ENCODE measurements at places on chromosomes 1 and 21. TPM values are rescaled to one million over a fixed set of nuclear protein-coding genes. Genes with fewer than 3 reads are reported as not detected.

DNA sequence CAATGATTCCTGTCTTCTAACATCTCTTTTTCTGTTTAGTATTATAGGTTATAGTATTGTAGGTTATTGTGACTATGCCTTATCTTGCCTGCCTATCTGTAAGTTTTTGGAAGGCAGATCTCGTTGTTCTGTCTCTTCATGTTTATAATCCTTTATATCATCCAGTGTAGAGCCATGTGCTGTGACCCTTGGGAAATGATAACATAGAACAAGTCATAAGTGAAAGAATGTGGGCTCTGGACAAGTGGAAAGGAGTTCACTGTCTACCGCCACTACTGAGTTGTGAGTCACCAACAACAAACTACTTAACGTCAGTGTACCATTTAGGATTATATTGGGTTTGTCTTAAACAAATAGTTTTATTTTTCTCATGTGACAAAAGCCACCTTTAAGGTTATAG is 139.3 kb downstream of the LYPLAL1 start:
- peak; percentile 24 for DNase-seq

- DNase-seq, result no peak
Observed at GRCh38 chr21:41827951-41828883, 50.9 kb downstream of the PRDM15 start.

The F5 gene
- polyA plus RNA-seq, result 0.04 TPM

The CPLANE2 gene
- 3.7 TPM for polyA plus RNA-seq
